ENCODE measurements at places on chromosomes 2 and 18.

- peak; percentile 39 for DNase-seq
Observed at GRCh38 chr2:112884869-112885505, 26.0 kb upstream of the IL37 start.

DNA sequence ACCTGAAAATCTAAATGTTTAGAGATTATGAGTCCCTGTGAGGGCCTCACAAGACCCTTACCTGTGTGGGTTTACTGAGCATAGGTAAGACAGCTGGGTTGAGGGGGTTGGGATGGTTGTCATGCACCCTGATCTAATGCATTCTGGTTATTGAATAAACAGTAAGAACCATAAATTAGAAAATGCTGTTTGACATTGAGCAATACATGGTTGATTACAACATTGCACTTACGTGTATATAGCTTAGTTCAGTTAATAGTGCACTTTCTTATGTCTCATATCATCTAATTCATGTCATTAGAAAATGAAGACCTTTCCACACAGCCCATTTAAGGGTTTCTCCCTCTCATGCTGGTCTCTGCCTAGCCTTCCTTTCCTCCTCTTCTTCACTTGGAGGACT lies 253.5 kb upstream of the ATP5MC3 start:
- DNase-seq = no peak

DNA sequence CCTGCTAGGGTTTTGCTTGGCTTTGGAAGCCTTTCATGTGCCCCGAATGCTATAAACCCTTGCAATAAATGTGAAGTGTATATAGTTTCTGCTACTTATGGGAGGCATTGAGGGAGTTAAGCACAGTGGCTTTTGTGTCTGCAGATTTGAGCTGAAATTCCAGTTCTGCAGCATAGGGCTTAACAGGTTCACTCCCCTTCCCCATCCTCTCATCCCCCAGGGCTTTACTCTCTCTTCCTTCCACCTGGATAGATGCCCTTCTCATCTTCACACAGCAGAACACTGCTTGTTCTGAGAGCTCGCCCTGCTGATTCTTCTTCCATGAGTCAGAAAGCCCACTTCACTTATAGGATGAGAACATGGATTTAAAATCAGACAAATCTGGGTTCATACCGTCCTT lies 37.2 kb downstream of the SOX11 start:
- DNase-seq = no peak

- no peak for DNase-seq
Observed at GRCh38 chr2:96176661-96177060, 31.4 kb upstream of the DUSP2 start.

GRCh38 chr2:56682397-56682760 lies 498.6 kb downstream of the CCDC85A start:
- DNase-seq = no peak

DNA sequence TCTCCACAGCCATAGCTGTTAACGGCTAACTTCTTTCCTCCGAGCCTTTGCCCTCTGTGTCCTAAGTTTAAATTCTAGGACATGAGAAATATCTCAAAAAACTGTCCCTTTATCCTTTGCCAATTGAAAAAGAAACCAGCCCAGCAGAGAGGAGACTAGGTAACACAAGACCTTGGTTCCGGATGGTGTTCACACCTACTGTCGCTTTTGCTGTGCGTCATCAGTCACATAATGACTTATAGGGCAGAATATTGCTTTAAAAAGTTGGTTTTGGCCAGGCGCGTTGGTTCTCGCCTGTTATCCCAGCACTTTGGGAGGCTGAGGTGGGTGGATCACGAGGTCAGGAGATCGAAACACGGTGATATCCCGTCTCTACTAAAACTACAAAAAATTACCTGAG lies 66.2 kb downstream of the SP3 start:
- no peak for DNase-seq

DNA sequence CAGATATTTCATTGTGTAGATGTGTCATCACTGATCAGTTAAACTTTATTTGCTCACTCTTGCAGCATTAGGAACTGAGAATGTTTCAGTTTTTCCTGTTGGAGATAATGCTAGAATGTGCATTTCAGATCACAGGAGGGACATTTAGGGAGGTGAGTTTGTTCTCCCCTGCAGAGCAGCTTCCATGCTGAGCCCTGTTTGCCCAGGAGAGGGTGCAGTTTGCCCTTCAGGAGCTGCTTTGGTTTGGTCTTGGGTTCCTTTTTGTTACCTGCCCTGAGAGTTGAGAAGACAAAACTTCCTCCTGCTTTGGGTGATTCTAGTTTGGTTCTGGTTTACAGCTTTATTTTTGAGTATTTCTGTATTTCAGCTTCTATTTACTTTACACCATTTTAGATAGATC lies 49.9 kb downstream of the DGKD start:
- peak; percentile 40 for DNase-seq

DNA sequence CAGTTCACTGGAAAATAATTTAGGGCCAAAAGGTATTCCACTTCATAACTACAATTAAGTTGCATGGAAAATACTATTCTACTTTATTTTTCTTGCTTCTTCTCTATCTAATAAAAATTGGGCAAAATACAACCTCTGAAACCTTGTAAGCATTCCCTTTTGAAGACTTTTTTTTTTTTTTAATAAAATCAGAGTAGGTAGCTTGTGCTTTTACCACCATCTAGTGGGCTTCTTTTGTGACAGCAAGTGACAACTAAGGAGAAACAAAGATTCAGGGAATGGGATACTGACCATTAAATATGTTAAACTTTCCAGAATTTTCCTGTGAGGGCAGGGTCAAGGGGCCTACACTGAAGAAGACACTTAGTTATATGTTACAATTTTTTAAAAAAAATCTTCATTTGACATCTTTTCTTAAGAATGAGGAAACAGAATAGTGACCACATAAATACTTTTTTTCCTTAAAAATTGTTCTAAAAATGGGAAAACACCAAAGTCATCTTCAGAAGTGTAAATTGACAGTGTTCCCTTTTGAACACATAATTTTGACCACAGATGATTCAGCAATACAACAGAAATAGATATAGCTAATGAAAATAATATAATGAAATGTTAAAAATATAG lies 1183.2 kb upstream of the ACVR2A start:
- DNase-seq = no peak

DNA sequence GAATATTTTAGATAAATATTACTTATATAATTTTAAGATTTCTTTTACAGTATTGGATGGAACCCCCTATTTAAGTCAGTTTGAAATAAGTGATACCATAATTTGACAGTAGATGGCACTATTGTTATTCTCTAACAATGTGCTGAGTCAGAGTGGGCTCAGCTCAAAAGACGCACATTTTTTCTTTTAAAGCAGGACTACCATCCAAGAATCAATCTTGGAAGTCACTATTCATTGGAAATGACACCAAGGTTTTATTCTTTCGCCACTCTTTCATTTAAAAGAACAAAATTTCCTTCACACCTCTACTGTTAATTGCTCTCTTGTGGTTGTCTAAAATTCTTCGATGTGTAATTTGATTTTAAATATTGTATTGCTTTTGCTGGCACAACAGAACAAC lies 32.6 kb upstream of the SPAG16 start:
- no peak for DNase-seq

DNA sequence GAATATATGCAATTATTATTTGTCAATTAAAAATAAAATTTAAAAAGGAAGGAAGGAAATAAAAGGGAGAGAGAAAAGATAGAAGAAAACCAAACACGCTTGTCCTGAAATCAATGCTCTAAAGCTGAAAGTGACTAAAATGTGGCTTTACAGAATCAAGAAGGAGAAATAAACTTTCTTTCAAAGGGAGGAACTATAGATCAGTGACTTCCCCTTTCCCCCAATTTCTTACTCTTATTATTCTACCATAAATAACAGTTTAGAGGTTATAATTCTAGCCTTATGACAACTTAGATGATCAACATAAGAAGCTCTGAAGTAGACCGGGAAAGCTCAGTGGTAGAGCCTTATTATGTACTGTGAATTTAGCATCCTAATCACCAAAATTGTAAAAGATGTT lies 122.5 kb downstream of the ARHGAP15 start:
- no peak for DNase-seq

- DNase-seq = no peak
Observed at GRCh38 chr2:239092571-239093294, 244.8 kb downstream of the TWIST2 start.
